ENCODE measurements at places on chromosomes 12 and 14. TPM values are rescaled to one million over a fixed set of nuclear protein-coding genes. Genes with fewer than 3 reads are reported as not detected.

Gene OR6C4
- total RNA-seq: not detected

Gene CCDC197
- not detected for total RNA-seq

Gene TRPV4
- 5.2 TPM for total RNA-seq

DNA sequence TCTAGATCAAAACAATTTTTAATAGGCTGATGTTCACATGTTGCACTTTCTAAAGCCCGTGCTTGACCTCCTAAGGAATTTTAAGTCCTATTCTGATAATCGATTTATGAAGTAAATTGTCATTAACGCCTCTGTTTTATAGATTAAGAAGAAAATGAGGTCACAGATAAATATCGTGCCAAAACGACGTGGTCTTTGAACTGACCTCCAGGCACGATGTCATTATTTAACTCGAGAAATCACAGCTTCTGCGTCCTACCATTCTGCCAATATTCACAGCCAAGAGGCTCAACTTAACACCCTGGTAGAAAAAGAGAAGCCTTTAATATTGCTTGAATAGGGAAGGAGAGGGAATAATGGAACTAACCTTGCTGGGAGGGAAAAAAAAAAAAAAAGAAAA lies 888 bp upstream of the EEA1 start:
- H3K27me3 ChIP-seq: no peaks in the 10 kb centered on the region
- no peaks in the 10 kb centered on the region for H3K36me3 ChIP-seq

DNA sequence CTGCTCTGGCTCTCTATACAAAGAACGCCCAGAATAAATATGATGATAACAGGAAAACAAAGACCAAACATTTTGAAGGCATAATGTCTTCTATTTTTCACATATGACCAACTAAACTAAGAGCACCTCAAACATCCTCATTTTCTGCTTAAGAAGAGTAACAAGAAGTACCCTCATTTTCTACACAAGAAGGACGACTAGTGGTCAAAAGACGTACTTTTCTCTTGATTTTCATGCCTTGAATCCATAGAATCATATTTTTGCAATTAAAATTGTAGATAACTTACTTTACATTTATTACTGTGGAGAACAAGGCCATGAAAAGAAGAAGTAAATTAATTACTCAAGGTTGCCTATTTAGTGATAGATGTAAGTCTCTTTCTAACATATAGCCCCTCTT lies 358.6 kb downstream of the DUSP6 start:
- no peak for DNase-seq
- no peaks in the 10 kb centered on the region for H3K4me1 ChIP-seq
- no peak overlapping the region for H3K4me3 ChIP-seq
- no peaks in the 10 kb centered on the region for H3K36me3 ChIP-seq
- no peak overlapping the region for H3K27ac ChIP-seq
- H3K27me3 ChIP-seq: no peaks in the 10 kb centered on the region

GRCh38 chr12:112183141-112184021 lies 58.0 kb downstream of the TRAFD1 start:
- H3K27ac ChIP-seq: no peak overlapping the region
- H3K4me1 ChIP-seq: no peaks in the 10 kb centered on the region
- no peak for DNase-seq
- H3K36me3 ChIP-seq: peaks cover 15% of the 10 kb centered on the region
- no peaks in the 10 kb centered on the region for H3K27me3 ChIP-seq

GRCh38 chr12:31586728-31587127 lies 4.2 kb downstream of the DENND5B start:
- no peak overlapping the region for H3K4me3 ChIP-seq

DNA sequence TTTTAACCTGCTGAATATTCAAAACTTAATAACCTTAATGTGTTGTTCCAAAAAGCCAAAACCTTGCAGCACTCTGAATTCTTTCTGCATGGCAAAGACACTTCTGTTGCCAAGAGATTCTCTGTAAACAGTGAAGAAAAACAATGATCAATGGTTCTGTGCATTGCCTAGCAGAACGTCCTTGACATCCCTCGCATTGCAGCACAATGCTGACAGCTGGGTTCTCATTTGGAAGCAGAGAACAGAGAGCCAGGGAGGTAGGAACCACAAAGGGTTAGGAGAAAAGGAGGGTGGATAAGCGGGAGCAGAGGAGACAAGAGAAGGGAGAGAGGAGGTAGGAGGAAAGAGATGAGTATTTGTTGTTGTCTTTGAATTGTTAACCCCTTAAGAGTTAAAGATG lies 501.1 kb downstream of the NAV3 start:
- no peak overlapping the region for H3K4me3 ChIP-seq
- no peaks in the 10 kb centered on the region for H3K36me3 ChIP-seq
- no peak for DNase-seq
- no peak overlapping the region for H3K27ac ChIP-seq
- H3K27me3 ChIP-seq: no peaks in the 10 kb centered on the region

DNA sequence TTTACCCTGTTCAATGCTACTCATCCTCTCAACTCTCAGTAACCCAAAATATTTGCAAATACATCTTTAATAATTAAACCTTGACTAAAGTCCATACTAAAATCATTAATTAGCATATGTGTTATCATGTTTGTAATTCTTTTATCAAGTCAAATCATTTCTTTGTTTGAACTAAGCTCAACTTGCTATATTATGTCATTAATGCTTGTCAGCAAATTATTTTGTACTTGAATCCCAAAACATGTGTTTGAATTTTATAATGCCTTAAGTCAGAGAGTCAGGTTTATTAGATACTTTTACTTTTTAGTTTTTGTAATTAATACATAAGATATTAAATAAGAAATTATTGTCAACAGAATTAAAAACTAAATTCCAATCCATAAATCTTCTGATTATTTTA lies 16.5 kb downstream of the ABCD2 start:
- no peak overlapping the region for H3K4me3 ChIP-seq
- no peaks in the 10 kb centered on the region for H3K4me1 ChIP-seq
- H3K27me3 ChIP-seq: no peaks in the 10 kb centered on the region

DNA sequence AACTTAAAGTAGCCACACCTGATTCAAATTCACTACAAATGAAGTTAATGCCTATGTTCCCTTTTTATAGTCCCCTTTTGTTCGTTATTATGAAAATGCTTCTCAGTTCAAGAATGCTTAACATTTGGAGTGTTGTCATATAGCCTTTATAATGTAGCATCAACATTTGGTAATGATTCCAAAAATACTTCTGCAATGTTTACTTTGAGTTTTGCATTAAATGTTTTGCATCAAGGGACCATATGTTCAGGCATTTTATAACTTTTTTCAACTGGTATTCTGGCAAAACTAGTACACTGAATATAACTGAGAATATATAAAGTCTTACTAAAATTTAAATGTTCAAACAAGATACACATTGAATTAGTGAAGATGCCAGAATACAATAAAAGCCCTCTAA lies 209.6 kb upstream of the SLC16A7 start:
- no peak overlapping the region for H3K4me3 ChIP-seq
- no peaks in the 10 kb centered on the region for H3K36me3 ChIP-seq
- no peaks in the 10 kb centered on the region for H3K27me3 ChIP-seq

- H3K4me1 ChIP-seq: no peaks in the 10 kb centered on the region
- H3K4me3 ChIP-seq: no peak overlapping the region
- no peak for DNase-seq
- no peak overlapping the region for H3K27ac ChIP-seq
- peaks cover 5% of the 10 kb centered on the region for H3K36me3 ChIP-seq
These were observed 199.5 kb downstream of the ANO6 start for GRCh38 chr12:45415393-45415817.

GRCh38 chr12:117441751-117442150 lies 80.3 kb upstream of the NOS1 start:
- no peak overlapping the region for H3K27ac ChIP-seq
- no peaks in the 10 kb centered on the region for H3K36me3 ChIP-seq
- H3K27me3 ChIP-seq: no peaks in the 10 kb centered on the region
- peaks cover 5% of the 10 kb centered on the region for H3K4me1 ChIP-seq

DNA sequence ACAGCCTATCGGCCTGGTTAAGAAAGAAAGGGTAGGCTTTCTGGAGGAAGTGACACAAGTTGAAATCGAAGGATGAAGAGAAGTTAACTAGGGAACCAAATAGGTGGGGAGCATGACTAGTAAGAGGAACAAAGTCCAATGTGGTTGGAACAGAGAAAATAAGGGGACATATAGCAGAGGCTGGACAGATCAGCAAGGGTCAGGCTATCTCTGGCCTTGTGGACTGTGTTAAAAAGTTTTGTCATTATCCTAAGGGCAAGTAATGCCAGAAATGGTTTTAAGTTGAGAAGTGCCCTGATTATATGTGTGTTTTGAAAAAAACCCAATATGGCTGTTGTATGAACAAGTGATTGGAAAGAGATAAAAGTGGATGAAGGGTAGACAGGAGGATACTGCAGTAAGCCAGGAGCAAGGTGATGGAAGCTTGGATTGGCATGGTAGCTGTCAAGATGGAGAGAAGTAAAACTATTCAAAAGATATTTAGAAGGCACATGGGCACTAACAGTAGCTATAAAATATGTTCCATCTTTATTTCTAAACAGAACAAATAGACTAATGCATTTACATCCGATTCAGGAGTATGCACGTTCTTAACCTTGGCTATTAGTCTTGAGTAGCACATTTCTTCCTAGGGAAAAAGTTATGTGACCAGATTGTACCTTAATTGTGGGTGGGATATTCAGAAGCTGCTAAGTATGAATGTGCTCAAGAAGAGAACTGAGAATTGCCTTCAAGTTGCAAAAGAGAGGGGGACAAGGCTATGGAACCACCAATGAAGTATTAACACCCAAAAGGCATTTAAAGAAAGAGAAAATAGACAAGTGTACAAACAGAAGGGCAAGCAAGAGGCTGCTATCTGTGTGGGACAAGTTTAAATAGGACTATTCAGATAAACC lies 46.8 kb upstream of the OR5AU1 start:
- peaks cover 5% of the 10 kb centered on the region for H3K36me3 ChIP-seq
- no peak for DNase-seq
- no peak overlapping the region for H3K27ac ChIP-seq
- H3K27me3 ChIP-seq: no peaks in the 10 kb centered on the region

All from body of pancreas (tissue), 4 donors.